GM23338 (cell line): ENCODE measurements at places on chromosomes 1 and 21. TPM values are rescaled to one million over a fixed set of nuclear protein-coding genes. Genes with fewer than 3 reads are reported as not detected.

Gene HLX
- not detected in 2 replicates for polyA plus RNA-seq

Gene MAN1C1
- 5.4 and 5.9 TPM in 2 replicates for polyA plus RNA-seq

Gene SLAMF9
- not detected in 2 replicates for polyA plus RNA-seq

Gene KRTAP13-2
- polyA plus RNA-seq, result not detected in 2 replicates

Gene REN
- polyA plus RNA-seq, result not detected in 2 replicates

Gene CENPF
- polyA plus RNA-seq, result 301 and 376 TPM in 2 replicates

Gene RHD
- 0.26 and 0.31 TPM in 2 replicates for polyA plus RNA-seq

- DNase-seq, result no peak
Measured at GRCh38 chr1:60715970-60716369, 366.4 kb upstream of the NFIA start.

DNA sequence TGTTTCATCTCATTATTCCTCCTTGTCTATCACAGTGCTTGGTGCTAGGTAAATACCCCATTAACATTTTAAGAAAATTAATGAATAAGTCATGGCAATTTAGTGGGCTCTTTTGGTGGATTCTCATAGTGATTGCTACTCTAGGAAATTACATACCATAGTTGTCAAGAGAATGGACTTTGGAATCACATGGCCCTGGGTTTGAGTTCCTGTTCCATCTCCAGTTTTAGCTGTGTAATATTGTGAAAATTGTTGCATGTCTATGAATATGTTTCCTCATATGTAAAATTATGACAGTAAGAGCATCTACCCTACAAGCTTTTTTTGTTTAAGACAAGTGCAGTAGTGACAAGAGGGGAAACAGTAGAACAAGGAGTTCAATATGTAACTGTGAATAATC lies 20.7 kb downstream of the WDTC1 start:
- DNase-seq, result no peak

DNA sequence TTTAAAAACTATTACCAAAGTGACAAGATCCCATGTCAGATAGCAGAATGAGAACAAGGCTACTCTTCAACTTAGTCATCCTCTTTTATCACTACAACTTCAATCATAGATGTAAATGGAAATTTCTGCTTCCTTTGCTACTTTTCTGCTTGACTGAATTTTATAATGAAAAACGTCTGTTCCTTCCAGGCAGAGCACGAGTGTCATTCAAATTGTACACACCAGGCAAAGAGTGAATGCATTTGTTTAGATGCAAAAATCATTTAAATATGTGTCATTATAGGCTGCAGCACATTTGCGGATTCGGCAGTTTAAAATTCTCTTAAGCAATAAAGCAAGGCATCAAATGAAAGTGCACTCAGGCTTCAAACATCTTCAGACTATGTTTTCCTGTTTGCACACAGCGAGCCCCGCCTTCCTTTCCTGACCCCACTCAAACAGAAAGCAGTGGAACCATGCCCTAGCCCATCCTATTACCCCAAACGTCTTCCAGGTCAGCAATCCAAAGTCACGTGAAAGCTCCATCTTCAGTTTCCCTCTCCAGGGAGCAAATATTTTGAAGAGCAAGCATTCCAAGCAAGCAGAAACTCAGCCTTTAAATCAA lies 99.6 kb downstream of the APP start:
- DNase-seq, result peak; percentile 67

GRCh38 chr1:232428786-232429530 lies 201.0 kb downstream of the SIPA1L2 start:
- DNase-seq, result no peak

- peak; percentile 90 for DNase-seq
Measured at GRCh38 chr1:34742667-34743270, 12.1 kb upstream of the GJB5 start.

DNA sequence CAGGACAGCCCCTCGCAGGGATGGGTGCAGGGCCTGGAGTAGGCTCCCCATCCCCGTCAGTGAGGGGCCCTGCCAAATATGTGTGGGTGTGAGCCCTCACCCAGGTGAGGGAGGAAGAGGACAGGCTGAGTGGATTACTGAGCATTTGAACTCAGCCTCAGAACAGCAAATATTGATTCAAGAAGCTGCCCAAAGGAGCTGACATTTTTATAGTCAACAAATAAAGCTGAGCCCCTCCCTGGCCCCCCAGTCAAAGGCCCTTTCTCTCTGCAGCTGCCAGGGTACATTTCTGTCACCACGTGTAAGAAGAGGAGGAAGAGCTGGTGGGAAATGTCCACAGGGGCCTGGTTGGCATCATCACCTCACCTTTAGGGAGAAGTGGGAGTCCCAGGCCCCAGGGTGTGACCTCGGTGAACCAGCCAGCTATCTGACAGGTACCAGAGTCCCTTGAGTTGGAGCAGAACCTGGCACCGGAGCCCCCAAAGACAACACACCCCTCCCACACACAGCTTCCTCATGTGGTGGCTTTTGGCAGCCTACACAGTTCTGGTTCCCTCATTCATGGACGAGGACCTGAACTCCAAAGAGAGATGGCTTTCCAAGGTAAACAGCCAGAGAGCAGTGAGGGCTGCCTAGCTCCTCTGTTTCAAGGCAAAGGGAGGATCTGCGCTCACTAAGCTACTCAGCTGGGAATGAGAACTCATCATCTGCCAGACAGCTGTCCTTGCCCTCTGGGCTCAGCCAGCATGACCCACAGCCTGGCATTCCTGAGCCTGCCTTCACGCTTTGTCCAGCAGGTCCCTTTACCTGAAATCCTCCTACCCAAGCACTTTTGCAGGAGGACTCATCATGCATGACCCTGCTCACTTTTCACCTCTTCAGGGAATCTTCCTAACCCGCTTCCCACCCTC lies 43.0 kb upstream of the TENT5C start:
- no peak for DNase-seq

DNA sequence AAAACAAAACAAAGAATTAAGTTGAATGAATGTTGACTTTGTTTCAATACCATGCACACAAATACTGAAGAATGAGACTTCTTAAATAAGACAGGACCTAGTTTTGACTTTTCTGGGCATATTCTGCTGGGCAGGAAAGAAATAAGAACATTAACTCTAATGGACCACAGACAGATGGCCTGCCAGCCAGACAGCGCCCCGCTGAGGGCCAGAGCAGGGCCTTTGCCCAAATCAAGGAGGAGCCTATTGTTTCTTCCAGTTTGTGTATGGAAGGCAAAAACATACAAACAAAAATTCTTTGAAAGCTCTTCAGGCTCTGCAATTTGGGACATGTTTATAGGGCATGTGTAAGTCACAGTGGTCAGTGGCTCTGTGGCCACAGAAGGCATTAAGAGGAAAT lies 44.4 kb upstream of the KIF26B start:
- no peak for DNase-seq

DNA sequence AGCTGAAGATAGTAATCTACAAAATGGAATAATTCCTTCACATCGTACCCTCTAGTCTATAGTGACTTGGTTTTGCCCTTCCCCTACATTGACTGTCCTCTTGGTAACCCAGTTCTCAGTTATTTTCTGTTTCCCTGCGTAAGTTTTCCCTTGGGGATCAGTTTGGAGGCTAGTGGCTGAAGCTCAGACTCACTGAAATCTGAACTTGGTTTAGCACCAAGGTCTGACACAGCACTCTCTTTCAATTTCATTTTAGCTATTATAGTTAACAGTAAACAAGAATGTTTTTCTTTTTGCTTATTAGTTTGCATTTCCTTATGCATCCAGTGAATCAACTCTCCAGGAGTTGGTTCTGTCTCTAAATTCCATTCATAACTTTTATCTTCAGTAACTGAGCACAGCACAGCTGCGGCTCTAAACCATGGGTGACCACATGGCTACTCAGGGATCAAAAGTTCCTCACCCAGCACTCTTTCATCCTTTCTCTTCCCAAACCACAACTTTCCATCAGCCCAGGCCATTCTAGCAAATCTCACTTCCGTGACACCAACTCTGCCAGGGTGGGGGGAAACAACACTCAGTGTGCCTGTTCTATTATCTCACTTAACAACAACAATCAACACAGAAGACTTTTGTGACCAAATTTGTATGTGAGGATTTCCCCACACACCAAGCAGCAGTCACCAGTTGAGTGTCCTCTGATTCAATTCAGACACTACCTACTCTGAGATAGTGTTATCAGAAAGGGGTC lies 17.6 kb upstream of the IFI6 start:
- no peak for DNase-seq

GRCh38 chr1:111517469-111518225 lies 14.2 kb upstream of the ADORA3 start:
- DNase-seq, result no peak

DNA sequence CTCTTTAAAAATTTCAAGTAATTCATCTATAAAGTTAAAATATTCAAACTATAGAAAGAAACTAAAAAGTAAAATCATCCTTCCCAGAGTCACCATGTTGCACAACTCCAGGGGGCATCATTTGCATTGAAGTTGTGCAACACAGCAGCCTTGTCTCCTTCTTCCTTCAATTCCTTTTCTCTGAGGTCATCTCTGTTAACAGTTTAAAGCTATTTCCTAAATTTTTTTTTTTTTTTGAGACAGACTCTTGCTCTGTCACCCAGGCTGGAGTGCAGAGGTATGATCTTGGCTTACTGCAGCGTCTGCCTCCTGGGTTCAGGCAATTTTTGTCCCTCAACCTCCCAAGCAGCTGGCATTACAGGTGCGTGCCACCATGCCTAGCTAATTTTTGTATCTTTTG lies 7.1 kb downstream of the RHBG start:
- DNase-seq, result peak; percentile 26

GRCh38 chr1:156367383-156368156 lies 1.4 kb upstream of the RHBG start:
- peak; percentile 24 for DNase-seq

GRCh38 chr1:236465959-236466303 lies 57.9 kb upstream of the LGALS8 start:
- no peak for DNase-seq

DNA sequence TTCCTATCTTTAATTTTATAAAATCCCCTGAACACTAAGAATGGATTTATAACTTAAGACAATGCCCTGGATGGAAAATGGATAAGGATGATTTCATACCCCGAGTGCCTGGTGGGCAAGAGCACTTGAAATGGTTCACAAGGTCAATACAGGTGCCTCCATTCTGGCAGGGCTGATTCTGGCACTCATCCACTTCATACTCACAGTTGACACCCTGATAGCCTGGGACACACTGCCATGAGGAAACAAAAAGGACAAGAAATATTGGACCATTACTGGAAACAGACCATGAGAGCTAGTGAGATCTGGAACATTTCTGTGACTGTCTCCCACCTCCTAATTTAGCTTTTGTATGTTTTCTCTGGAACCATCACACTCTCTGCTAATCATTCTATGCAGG lies 39.1 kb upstream of the ADAM30 start:
- no peak for DNase-seq

DNA sequence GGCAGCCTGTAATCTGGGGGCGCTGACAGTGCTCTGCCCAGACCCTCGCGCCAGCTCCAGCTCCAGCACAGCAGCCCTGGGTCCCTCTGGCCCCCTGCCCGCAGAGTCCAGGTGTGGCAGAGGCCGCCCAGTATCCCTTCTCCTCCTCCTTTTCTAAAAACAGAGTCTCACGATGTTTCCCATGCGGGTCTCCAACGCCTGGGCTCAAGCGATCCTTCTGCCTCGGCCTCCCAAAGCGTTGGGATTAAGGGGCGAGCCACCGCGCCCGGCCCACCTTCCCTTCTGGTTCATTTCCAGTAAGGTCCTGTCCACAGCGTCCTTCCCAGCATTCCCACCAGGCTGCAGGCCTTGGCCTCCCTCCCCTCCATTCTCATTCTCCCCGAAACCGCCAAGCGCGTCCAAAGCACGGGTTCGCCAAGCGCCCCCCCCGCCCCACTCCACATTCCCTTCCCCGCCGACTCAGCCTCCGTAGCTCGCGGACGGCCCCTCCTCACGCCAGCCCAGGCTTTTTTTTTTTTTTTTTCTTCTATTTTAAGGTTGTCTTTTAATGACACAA lies 2.0 kb upstream of the PCBP3 start:
- DNase-seq, result peak; percentile 29

GRCh38 chr1:15639931-15640330 lies 22.7 kb downstream of the DDI2 start:
- DNase-seq, result no peak

- no peak for DNase-seq
Measured at GRCh38 chr21:31660259-31660565, 719 bp downstream of the SOD1 start.

- no peak for DNase-seq
Measured at GRCh38 chr1:59682396-59683080, 132.2 kb upstream of the HOOK1 start.

DNA sequence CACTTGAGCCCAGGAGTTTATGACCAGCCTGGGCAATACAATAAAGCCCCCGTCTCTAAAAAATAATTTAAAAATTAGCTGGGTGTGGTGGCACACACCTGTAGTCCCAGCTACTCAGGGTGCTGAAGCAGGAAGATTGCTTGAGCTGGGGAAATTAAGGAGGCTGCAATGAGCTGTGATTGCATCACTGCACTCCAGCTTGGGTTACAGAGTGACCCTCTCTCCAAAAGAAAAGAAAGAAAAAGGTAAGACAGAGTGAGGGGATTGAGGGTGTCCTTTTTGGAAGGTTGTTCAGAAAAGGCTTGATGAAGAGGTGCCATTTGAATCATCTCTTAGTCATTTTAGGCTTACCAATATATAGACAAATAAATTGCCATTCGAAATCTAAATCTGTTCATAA lies 4.0 kb upstream of the SRRM1 start:
- no peak for DNase-seq

- peak; percentile 45 for DNase-seq
Measured at GRCh38 chr1:24503059-24503751, 569 bp downstream of the RCAN3 start.

GRCh38 chr1:76121850-76122249 lies 47.3 kb downstream of the ST6GALNAC3 start:
- no peak for DNase-seq

GRCh38 chr1:44293761-44294315 lies 61.2 kb downstream of the ERI3 start:
- no peak for DNase-seq

DNA sequence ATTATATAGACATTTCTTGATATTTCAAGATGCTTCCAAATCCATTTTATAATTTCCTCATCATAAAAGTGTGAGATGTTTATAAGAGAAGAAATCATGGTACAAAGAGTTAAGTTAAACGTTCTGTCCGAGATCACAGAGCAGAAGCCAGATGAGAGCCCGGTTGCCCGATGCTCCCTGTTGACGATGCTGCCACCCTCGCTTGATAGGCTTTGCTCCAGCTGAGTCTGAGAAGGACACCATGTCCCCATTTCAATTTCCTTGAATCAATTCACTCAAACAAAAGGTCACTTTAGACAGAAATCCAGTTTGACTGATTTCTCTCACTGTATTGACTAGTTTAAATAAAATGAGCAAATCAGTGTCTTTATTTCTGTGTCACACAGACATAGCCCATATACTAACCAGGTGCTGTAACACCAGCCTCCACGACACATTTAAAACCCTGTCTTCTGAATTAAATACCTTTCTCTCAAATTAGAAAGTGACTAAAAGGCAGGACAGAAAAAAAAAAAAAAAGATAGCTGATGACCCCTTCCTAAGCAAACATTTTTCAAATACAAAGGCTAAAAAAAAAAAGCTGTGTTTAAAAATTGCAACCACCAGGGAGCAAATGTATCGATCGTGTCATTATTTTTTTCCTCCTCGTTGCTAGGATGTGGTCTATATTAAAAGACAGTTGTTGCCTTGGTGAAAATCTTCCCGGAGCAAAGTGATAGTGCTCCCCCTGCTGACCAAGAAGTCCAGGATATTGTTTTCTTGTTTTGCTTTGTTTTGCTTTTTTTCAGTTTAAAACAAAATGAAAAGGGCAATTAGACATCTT lies 35.2 kb downstream of the DNASE2B start:
- DNase-seq, result peak; percentile 81

- DNase-seq, result no peak
Measured at GRCh38 chr1:30986755-30987154, 78.2 kb upstream of the SDC3 start.

- DNase-seq, result peak; percentile 91
Measured at GRCh38 chr1:6241887-6242740, 1.9 kb upstream of the HES3 start.
